ENCODE measurements at places on chromosomes 13 and 19. TPM values are rescaled to one million over a fixed set of nuclear protein-coding genes. Genes with fewer than 3 reads are reported as not detected.
A peak's percentile ranks its signal among the peaks of the same experiment; 100 is the strongest.

Gene PALM
- total RNA-seq, result 6.6 TPM

- DNase-seq, result no peak
Observed at GRCh38 chr13:19592657-19593180, 31.4 kb upstream of the TPTE2 start.

DNA sequence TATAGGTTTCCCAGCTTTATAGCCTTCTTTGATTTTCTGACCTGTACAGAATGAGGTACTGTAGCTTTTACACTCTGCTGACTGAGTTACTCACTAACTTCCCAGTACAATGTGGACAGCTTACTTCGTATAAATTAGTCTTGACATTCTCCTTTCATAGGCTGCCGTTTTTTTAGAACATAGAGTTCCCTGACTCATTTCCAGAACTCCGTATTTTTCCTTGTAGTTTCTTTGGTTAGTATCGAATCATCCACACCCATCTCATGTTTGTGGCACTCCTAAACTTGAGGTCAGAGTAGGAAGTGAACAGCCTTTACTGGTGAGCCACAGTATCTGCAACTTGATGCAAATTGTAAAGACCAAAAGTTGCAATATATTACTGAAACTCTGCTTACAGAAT lies 303.9 kb downstream of the SLITRK5 start:
- no peak for DNase-seq

DNA sequence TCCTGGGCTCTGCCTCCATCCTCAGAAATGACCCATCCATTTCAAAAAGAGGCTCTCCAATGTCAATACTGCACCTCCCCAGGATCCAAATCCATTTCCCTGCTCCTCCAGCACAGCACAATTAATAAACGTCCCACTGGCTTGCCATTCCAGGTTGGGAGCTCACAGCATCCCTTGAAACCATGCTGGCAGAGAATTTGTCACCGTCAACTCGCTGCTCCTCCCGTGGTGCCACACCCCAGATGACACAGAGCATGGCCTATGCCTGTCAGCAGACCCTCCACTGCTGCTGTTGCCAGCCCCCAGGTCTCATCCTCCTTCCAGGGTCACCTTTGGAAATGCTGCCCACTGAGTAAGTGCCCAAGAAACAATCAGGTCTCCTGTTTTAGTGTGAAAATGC lies 53.0 kb upstream of the UQCRFS1 start:
- no peak for DNase-seq

GRCh38 chr19:16160943-16161560 lies 12.3 kb downstream of the CIB3 start:
- peak; percentile 50 for DNase-seq

Gene ZNF470
- not detected for total RNA-seq

Gene SBK2
- total RNA-seq, result not detected

DNA sequence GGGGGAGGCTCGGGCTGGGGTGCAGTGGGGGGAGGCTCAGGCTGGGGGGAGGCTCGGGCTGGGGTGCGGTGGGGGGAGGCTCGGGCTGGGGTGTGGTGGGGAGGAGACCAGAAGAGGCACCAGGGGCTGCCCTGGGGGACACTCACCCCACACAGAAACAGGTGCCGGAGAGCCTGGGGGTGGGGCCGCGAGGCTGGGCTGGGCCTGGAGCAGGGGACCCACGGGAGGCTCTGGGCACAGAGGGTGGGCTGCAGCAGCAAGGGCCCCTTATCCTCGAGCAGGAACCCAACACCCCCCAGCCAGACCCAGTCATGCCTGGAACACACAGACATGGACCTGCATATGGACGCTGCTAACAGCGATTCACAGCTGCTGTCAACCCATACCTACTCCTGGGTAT lies 34.3 kb downstream of the GPX4 start:
- no peak for DNase-seq

Gene FPR3
- 0.13 TPM for total RNA-seq

DNA sequence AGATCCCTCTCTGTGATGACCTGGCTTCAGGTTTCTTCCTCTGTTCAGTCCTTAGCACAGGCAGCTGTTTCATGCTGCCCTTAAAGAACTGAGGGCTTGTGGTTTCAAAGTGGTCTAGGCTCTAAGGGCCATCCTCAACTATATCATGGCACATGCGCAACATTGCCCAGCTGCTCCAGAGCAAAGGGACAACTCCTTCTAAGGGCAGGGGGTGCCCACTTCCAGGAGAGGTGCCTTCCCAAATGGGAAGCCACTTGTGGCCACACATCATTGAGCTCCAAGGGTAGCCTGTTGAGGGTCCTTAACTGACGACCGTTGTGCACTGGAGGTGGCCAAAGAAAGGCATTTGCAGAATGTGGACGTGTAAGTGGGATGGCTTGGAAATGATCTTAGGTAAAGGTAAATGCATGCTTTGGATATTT lies 7.3 kb downstream of the GPR183 start:
- DNase-seq, result no peak

DNA sequence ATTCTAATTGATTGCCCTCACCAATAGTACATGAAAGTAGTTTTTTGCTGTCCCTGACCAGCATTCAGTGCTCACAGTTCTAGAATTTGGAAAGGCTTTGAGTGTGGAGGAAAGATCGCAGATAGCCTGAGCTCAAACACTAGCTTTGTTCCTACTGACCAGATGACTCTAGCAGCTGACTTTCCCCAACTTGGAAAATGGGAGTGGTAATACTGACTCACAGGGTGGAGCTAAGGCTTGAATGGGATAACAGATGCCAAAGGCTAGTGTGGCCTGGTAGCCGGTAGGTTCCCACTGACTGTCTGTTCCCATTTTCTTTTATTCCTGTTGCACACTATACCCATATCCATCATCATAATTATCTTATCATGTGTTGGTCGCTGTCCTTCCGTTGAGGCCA lies 3.7 kb downstream of the ZSCAN22 start:
- peak; percentile 49 for DNase-seq

- DNase-seq, result no peak
Observed at GRCh38 chr19:36244066-36244465, 29.2 kb downstream of the ZNF146 start.

DNA sequence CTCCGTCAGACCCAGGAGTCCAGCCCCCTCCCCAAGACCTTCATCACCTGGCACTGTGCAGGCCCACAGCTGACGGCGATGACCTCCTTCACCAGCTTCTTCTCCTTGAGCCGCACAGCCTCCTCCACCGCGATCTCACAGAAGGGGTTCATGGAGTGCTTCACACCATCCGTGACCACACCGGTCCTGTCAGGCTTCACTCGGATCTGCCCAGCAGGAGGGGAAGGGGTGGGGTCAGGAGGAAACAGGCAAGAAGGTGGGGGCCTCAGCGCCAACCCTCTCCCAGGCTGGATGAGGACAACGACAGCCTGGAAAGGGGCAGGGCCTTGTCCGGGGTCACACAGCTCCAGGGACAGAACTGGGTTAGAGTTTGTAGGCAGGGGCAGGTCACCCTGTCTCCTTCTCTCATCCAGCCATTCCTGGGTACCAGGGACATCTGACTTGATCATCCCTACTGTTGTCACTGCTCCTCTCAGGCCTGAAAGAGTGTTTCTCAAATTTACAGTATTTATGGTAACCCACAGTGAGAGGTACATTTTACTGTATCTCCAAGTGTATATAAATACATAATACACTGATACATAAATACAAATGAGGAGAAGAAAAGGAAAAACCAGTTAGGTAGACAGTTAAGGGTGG lies 12.0 kb downstream of the ETFB start:
- DNase-seq, result no peak

DNA sequence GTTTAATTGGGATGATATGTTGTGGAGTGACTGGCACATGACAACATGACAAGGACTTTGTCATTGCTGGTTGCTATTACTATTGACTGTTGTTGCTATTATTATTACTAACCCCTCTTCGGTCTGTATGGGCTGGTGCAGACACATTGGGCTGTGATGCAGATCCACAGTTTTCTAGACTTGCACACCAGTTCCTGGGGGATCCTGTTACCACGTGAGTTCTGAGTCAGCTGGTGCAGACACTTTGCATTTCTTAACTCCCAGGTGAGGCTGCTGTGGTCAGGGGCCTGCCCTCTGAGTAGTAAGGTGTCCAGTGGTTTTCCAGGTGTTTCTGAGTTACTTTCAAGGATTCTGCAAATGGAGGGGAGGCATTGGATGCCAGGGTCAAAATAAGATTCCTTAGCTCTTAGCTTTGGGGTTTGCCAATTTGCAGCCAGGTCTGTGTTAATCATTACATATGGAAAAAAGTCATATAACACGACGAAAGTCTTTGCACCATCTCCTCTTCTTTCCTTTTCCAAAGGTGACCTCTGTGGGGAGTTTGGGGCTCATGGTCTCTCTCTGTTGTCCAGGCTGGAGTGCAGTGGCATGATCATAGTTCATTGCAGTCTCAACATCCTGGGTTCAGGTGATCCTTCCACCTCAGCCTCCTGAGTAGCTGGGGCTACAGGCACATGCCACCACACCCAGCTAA lies 19.3 kb downstream of the BICRA start:
- DNase-seq, result no peak

Gene SHC2
- 0.20 TPM for total RNA-seq

GRCh38 chr19:3248728-3249326 lies 24.4 kb downstream of the CELF5 start:
- DNase-seq, result no peak

Gene SIGLEC12
- 0.69 TPM for total RNA-seq

DNA sequence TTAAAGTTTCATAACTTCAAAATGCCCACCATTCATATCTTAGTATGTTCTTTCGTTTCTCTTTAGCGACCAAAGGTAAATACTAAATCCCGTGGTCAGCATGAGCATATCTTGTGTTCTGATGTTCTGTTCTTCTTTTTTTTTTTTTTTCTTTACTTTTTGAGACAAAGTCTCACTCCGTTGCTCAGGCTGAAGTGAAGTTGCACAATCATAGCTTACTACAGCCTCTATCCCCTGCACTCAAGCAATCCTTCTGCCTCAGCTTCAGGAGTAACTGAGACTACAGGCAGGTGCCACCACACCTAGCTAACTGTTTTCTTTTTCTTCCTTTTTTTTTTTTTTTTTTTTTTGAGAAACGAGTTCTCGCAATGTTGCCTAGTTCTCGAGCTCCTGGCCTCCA lies 60.9 kb upstream of the ATP12A start:
- no peak for DNase-seq

DNA sequence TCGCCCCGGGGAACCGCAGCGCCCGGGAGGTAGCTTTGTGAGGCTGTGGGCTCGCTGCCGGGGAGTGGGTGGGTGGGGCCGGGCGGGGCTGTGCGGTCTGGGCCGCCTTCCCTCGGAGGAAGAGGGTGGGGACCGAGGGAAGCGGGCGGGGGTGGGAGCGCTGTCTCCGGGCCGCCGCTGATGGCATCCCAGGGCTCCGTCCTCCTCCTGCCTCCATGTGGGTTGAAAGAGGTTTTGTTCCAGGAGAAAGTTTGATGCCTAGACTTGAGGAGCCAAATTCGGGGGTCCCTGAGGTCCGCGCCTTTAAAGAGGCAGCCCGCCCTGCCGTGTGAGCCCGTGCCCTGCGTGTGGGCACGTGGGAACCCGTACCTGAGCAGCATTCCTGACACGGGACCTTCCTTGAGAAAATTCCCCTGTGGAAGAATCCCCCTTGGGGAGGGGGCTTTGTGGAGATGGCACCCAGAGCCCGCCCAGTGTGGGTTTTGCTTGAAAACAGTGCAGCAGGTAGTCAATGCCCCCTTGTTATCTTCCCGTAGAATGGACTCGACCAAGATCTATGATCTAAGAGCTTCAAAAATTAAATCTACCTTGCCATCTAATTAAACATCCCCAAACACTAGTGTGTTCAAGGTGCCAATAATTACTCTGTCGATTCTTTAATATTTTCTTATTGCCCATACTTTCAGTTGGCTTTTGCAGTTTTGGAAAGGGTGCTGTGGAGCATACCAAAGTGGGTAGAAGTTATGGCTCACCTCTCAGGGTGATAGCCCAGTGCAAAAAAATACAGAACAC lies 107.8 kb downstream of the RXFP2 start:
- DNase-seq, result no peak

DNA sequence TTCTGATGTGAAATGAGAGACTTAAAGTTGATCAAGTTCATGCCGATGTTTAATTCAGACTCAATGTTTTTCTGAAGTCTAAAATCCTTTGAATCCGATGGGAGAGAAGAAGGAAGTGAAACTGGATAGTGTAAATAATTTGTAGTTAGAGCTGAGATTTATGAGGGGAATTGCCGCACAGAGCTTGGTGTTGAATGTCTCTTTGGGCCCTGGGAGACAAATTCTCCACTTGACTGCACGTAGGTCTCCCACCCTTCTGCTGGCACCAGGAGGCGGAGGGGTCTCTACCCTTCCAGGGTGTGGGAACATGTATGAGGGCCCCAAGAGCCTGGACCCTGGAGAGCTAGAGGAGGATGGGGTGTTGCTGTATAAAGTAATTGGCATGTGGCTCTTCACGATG lies 140.8 kb upstream of the SERP2 start:
- DNase-seq, result no peak

Data from K562 (cell line).